ENCODE measurements at places on chromosomes 7 and 10.

DNA sequence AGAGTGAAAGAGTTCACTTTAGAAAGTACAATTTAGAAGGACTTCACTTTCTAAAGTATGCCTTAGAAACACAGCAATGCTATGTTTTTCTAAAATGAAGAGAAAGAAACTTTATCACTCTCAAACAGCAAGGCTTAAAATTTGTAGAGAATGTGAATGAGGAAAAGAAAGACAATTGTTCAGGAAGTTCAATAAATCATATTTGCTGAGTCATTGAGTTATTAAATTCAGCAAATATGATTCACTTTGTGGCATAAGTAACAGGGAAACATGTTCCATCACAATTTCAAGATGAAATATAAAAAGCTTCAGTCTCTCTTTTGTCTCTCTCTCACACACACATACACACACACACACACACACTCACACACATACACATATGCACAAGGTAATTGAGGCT is 187.9 kb downstream of the PCDH15 start:
- DNase-seq = no peak

- no peak for DNase-seq
Observed at GRCh38 chr7:157522189-157522588, 185.4 kb downstream of the DNAJB6 start.

DNA sequence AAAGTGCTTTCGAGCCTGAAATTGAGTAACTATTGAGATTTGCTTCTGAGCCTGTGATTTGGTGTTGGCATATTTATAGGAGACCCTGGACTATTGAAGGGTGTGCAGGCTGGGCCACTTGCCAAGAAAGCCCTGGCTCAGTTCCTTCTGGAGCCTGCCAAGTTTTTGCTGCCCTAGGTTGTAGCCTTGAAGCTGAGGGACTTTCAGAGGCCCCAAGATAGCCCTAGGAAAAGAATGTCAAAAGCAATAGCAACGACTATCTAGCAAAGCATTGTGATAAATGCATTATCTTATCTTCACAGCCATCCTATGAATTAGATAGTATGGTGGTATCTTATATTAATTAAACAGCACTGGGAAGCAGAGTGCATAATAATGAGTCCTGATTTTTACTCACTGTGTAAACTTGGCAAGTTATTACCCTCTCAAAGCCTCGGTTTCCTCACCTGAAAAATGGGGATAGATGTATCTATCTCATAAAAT is 473.7 kb upstream of the PODXL start:
- no peak for DNase-seq

- DNase-seq = no peak
Observed at GRCh38 chr7:103598326-103598905, 152.4 kb upstream of the SLC26A5 start.

DNA sequence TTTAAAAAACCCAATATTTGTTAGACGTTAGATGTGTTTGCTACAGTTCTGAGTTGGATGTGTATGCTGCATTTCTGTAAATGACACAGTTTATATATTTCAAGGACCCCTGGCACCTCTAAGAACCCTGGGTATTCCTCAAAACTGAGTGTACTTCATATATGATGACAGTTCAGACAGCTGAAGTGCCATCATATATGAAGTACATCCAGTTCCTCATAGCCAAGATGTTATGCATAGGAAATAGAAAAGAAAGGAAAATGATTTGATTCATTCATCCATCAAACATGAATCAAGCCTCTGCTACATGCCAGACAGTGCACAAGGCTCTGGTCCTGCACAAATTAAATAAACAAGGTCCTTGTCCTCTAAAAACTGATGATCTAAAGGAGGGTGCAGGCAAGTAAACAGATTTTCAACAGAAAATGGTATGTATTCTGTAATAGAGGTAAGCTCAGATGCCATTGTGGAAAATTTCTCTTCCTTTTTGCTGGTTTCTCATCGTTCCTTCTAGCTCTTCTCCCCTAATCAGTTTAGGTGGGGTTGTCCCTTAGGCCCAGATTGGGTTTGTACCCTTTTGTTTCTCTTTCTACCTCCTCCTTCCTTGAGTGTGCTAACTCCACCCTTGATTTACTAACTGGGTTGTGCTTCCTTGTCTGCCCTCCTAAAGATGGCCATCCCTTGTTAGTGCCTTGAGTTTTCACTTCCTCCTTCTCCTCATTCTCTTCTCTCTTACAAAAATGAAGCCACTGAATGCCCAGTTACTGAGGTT is 25.3 kb upstream of the SMIM30 start:
- DNase-seq = no peak

DNA sequence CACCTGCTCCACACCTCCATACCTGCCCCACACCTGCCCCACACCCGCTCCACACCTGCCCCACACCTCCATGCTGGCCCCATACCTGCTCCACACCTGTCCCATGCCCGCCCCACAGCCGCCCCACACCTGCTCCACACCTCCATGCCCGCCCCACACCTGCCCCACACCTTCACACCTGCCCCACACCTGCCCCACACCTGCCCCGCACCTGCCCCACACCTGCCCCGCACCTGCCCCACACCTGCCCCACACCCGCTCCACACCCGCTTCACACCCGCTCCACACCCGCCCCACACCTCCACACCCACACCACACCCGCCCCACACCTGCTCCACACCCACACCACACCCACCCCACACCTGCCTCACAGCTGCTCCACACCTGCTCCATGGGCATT is 53.0 kb downstream of the PARP12 start:
- DNase-seq = no peak
